ENCODE measurements at places on chromosomes 1 and 21.

- peak; percentile 56 for DNase-seq
Observed at GRCh38 chr1:47710329-47711071, 272.7 kb downstream of the FOXD2 start.

DNA sequence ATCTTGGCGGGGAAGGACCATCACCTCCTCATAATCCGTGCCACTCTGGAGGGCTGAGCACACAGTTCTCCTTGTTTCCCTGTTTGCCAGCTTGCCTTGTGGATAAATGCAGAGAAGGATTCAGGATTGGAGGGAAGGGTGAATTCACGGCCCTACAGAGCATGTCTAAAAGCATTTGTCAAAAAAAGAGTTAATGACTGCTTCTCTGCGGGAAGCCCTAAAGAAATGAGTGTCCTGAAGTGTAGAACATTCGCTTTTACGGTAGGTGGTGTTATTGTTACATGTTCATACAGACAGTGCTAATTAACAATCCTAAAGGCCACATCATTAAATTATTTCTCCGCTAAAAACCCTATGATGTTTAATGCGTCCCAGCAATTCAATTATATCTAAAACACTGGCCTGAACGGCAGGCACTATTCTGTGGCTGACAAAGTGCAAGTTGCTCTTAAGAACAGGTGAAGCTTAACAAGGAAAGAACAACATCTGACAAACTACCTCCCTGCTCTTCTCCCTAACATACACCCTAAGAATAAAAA, 112.3 kb upstream of the NFIA start:
- no peak for DNase-seq

DNA sequence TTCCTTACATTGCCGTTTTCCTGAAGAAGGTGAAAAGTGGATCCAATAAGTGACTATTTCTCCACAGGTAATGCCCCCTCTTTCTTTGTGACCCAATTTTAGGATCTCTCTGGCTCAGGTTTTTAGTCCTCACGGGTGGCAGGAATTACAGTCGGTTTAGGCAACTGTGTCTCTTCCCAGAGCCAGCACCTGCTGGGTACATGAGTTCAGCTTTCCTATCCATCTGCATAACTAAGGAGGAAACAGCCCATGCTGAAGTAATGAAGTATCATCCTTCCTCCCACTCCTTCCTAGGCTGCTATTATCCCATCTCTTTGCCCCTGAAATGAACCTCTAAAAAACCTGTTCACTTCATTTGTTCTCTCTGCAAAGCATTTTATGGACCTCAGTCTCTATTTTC, 544.6 kb downstream of the NEGR1 start:
- no peak for DNase-seq

- DNase-seq: no peak
Observed at GRCh38 chr1:220732621-220733020, 15.5 kb upstream of the MTARC2 start.

DNA sequence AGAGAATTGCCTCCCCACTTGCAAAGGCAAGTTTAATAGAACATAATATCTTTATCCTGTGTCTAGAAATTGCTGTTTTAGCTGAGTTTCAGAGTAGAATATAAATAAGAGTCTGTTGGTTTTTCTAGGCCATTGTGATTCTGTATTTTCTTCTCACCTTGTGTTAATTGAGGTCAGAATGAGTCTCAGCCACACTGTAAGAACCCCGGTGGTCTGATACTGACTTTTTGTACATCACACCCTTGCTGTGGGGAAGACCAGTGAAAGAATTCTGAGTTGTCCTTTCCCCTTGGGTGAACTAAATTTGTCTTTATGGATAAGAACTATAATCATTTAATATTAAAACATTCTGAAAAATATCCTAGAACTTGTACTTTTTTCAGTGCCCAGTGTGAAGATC, 6.8 kb downstream of the HIPK1 start:
- no peak for DNase-seq

GRCh38 chr21:16900685-16901084, 612.2 kb upstream of the CXADR start:
- DNase-seq: no peak

- DNase-seq: no peak
Observed at GRCh38 chr1:97073169-97073568, 351.6 kb downstream of the PTBP2 start.

DNA sequence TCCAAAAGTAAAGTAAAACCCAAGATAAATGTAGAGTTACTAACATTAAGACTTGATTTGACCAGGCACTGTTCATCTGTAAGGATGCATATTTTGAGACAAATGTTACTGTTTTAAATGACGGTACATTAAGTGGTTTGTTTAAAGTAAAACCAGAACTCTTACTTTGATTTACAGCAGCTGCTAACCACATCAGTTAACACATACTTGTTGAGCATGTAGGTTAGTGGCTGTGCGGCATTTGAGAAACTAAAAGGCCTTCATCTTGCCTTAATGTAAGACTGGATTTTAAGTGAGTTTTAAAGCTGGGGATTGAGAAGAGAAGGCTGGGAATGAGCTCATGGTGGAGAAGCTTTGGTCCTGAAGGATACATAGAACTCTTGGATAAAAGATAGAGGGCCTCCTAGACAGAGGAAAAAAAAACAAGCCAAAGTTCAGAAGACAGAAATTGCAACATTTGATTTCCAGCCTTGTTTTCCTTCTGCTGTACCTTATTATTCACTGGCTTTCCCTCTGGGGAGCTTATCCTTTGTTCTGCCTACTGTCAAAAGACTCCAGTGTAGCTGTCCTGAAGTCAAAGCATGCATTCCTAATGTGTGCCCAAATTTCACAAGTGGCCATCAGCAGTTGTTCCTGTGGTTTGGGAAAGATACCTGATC, 66.6 kb downstream of the MTR start:
- no peak for DNase-seq

- DNase-seq: no peak
Observed at GRCh38 chr21:34500191-34500590, 11.8 kb downstream of the KCNE1 start.

- no peak for DNase-seq
Observed at GRCh38 chr1:2939041-2939552, 82.2 kb upstream of the ACTRT2 start.

DNA sequence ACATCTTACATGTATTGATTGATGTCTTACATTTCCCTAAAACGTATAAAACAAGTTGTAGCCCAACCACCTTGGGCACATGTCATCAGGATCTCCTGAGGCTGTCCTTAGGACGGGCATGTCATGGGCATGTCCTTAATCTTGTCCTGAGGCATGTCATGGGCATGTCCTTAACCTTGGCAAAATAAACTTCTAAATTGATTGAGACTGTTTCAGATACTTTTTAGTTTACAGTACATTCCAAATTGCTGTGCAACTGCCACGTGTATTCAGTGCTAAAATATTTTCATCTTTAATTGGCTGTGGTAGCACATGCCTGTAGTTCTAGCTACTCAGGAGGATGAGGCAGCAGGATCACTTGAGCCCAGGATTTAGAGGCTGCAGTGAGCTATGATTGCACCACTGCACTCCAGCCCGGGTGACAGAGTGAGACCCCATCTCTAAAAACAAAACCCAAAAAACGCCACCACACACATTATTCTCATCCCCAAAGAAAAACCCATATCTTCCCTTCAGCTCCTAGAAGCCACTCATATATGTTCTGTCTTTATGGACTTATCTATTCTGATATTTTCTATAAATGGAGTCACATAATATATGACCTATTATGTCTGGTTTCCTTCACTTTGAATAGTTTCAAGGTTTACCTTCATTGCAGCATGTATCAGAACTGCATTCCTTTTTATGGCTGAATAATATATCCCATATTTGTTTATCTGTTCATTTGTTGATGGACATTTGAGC, 96.0 kb upstream of the BTG3 start:
- DNase-seq: no peak

GRCh38 chr1:32703479-32704291, 1.1 kb upstream of the SYNC start:
- DNase-seq: no peak

All from activated CD4-positive, alpha-beta T cell treated with anti-CD3 and anti-CD28 coated beads, Interleukin-2, amount 50 U/mL, for 4 hours (primary cell).